ENCODE measurements at places on chromosomes 6 and 20.

GRCh38 chr6:45086360-45087084 lies 241.6 kb upstream of the RUNX2 start:
- no peak for DNase-seq

DNA sequence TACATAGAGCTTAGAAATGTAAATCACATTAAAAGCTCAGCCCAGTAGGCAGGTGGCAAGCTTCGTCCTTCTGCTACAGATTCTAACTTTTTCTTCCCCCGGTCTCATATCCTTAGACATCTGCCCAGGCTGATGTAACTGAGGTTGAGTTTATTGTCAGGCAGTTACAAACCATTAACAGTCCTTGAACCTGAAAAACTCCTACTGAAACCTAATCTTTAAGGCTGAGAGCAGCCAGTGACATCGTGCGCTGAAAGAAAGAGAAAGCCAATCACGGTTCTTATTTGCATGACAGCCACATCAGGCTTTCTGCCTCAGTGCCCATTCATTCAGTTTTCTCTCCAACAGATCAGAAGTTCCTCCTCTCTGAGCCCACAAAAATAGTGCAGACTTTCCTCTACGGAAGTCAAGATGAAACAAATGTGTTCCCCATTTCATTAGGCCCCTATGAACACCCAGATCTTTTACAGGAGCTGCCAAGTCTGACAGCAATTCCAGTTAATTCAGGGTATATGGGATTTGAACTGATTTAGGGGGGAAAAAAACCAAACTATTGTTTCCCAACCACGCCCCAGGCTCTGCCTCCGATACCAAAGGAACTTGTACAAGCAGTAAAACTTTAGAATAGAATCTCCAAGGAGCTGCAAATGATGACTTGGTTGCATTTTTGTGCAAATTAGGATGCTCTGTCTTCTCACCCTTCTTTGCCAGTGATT lies at the start of gene NHSL1:
NHSL1 (minus strand) TSS at position 192 of the 716 bp plus-strand sequence. CDS start 204 bp downstream, outside the sequence.
- no peak for DNase-seq

DNA sequence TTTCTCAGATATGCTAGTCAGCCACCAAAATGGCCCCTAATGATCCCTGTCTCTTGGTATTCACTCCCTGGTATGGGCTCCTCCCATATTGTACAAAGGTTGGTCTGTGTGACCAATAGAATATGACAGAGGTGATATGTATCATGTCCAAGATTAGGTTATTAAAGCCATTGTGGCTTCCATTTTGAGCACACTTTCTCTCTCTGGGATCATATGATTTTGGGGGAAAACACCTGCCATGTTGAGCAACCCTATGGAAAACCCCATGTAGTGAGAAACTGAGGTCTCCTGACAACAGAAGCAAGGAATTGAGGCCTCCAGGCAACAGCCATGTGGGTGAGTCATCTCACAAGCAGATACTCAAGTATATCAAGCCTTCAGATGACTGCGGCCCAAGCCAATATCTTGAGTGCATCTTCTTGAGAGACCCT lies 7.1 kb upstream of the ZNF318 start:
- no peak for DNase-seq

- DNase-seq, result no peak
These were observed 193.7 kb downstream of the GJA10 start for GRCh38 chr6:90088009-90088408.

DNA sequence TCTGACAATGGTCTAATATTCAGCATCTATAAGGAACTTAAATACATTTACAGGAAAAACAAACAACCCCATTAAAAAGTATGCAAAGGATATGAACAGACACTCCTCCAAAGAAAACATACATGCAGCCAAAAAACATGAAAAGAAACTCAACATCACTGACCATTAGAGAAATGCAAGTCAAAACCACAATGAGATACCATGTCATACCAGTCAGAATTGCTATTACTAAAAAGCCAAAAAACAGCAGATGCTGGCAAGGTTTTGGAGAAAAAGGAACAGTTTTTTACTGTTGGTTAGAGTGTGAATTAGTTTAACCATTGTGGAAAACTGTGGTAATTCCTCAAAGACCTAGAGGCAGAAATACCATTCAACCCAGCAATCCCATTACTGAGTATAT lies 339.0 kb upstream of the ADGRB3 start:
- DNase-seq, result no peak

DNA sequence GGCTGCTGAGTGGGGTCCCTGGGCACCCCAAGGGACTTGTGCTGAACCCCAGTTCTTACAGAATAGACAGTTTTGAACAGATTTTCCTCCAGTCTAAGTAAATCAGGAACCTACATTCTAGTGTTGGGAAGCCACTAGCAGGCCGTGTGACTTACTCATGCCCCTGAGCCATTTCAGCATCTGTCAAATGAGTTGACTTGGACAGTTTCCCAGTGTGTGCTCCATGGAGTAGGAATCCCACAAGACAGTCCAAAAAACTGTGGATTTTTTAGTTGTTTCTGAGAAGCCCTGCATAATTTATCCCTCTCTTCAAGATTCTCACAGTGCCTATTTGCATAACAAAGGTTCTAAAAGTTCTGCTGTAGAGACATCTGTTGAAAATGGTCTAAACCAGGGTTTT lies 2.1 kb downstream of the GABRR2 start:
- no peak for DNase-seq

GRCh38 chr20:62536871-62537401 lies 61.1 kb upstream of the GATA5 start:
- DNase-seq, result no peak

- DNase-seq, result no peak
These were observed 655.0 kb downstream of the QKI start for GRCh38 chr6:164069350-164069990.

DNA sequence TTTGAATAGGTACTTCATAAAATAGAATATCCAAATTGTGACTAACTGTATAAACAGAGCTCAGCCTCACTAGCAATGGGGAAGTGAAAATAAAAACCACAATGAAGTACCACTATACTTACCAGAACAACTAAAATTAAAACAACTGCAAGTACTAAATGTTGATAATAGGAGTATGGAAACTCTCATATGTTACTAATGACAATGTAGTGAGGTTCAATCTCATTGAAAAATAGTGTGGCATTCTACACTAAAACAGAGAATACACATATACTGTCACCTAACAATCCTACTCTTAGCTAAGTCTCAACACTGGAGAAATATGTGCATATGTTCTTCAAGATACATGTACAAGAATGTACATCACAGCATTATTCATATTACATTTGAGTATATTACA lies 132.0 kb upstream of the CARMIL1 start:
- DNase-seq, result no peak

- no peak for DNase-seq
These were observed 354.3 kb downstream of the COL12A1 start for GRCh38 chr6:74851596-74851995.

- no peak for DNase-seq
These were observed 12.1 kb upstream of the HINT3 start for GRCh38 chr6:125944434-125944816.

- no peak for DNase-seq
These were observed 1712.2 kb downstream of the GRIK2 start for GRCh38 chr6:103105686-103106085.

GRCh38 chr20:17806739-17807441 lies 107.1 kb downstream of the BANF2 start:
- no peak for DNase-seq

GRCh38 chr6:72783666-72784065 lies 161.8 kb downstream of the KCNQ5 start:
- DNase-seq, result no peak

DNA sequence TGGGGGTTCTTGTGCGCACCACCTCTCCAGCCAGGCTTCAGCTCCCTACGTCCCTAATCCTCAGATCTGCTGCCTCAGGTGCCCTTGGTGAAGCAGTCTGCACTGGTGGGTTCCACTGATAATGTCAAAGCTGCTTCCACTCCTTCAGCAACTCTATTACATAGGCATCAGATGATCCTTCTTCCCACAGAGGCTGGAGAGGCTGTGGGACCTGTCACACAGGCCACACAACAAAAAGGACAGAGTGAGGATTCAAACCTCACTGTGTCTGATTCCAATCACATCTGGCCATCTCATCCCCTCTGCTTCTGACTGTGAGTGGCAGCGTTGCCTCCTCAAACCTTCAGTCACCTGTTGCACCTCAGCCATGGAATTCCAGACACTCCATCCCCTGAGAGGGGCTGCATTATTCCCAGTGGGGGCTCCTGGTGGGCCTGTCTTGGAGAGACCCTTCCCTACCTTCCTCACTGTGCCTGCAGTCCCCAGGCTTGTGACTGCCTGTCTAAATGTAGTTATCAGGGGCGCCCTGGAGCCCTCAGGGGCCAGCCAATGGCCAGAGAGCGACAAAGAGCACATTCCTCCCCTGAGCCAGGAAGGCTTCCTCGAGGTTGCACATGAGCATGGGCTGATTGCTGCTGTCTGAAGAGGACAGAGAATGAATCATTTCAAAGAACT lies 211.4 kb upstream of the ECI2 start:
- no peak for DNase-seq

DNA sequence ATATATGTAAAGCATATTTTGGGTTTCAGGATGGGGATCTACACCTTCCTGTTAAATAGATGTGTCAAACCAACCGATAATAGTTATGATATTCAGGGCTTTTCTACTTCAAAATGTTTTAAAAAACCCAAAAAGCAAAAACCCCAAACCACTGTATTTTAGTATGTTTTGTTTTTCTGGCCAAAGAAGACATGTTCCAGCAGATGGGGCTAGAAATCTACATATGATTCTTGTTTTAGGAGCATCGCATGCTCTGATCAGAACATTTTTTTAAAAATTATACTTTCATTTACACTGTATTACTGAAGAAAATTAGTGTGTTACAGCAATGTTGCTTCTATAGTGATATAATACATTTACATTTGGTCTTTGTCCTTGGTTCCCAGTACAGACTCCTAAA lies 11.0 kb downstream of the RMND1 start:
- no peak for DNase-seq

DNA sequence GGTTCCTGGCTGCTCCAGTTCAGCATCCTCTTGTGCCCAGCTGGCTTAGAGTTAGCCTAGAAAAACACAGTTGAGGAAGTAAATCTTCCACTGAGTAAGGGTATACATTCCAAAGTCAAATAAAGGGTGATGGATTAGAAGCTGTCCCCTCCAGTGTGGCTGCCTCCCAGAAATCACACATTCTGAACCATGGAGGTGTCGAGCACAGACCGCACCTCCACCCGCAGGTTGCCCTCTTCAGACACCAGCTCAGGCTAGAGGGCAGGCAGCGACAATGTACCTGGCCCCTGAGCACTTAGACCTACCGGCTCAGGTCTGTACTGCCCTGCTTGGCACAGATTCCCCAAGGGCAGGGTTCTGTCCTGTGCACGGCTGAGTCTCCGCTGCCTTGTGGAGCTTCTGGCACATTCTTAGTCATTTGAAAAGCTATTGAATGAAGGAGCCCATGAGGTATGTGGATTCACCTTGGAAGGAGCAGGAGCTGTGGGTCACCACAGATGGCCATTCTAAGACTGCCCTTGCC lies 118.1 kb downstream of the FAM120B start:
- no peak for DNase-seq

- no peak for DNase-seq
These were observed 8.9 kb upstream of the PTPRT start for GRCh38 chr20:43198607-43199006.

DNA sequence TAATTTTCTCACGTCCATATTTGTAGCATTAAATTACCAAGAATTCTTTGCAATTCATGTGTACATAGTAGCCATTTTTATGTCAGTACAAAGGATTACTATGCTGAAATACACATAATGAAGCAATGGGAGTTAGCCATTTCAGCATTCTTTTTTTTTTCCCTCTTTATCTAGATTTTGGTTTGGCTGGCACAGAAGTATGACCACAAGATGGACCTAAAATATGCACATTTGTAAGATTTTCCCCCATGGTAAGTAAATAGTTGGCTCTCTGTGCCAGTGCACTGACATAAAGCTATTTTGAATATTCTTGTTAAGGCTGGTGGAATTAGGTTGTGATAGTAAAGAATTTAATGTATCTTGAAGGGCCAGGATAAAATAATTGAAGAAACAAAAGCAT lies 486.1 kb upstream of the BTBD3 start:
- DNase-seq, result no peak

DNA sequence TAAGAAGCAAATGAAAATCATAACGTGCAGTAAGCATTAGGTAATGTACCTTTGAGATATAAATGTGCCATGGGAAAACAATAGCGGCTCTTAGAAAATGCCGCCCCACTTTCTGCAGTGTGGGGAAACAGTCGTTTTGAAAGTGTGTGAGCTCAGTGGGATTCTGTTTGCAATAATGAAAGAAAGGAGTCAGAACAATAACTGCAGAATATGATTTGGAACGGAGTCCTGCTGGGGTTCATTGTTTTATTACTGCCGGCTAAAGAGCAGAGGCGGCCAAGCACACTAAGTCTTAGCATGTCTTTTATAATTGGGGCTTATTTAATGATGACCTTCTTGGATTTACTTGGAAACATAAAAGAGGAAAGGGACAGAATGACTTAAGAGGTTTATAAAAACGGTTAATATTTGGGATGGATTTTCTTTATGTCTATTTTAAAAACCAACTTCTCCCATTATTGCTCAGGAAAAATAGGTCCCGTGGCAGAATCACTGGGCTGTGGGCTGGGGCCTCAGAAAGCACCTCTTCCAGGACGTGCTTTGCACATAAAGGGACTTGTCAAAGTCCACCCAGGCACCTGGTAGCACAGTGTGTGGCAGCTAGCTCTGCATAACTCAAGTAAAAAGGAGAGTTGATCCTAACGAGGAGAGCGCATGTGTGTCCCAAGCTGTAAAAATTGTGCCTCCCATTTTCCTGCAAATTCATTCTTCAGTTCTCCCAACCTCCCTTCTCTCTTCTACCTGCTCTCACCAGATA lies 44.0 kb upstream of the SLC22A16 start:
- peak; percentile 64 for DNase-seq

GRCh38 chr6:68718385-68719073 lies 83.4 kb downstream of the ADGRB3 start:
- DNase-seq, result peak; percentile 90

DNA sequence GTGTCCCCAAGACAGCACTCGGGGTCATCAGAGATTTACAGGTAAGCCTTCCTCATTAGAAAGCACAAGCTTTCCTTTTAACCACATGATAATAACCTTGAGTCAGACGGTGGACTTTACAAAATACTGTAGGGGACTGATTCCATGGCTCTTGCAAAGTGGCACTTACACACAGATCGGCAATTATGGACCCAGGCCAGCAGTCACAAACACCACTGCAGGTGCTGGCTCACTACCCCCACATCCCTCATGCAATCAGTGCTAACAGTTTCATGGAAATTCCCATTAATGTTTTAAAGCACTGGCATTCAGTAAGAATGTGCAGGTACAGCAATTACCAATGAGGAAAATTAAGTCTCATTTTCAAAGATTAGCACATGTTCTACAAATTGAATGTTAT lies 516.5 kb downstream of the PRKN start:
- DNase-seq, result no peak

GRCh38 chr20:64083378-64083803 lies 807 bp downstream of the LKAAEAR1 start:
- peak; percentile 37 for DNase-seq

All from NCI-H748 treated with DMSO at 0.1 percent for 48 hours (cell line).